Cortex of kidney (tissue), 1 donor: ENCODE measurements at places on chromosomes 16 and 17.

GRCh38 chr17:3928406-3928805 is 12.1 kb upstream of the P2RX1 start:
- no peak for DNase-seq

- DNase-seq: no peak
These were observed 333.6 kb downstream of the C16orf95 start for GRCh38 chr16:86983621-86984020.

DNA sequence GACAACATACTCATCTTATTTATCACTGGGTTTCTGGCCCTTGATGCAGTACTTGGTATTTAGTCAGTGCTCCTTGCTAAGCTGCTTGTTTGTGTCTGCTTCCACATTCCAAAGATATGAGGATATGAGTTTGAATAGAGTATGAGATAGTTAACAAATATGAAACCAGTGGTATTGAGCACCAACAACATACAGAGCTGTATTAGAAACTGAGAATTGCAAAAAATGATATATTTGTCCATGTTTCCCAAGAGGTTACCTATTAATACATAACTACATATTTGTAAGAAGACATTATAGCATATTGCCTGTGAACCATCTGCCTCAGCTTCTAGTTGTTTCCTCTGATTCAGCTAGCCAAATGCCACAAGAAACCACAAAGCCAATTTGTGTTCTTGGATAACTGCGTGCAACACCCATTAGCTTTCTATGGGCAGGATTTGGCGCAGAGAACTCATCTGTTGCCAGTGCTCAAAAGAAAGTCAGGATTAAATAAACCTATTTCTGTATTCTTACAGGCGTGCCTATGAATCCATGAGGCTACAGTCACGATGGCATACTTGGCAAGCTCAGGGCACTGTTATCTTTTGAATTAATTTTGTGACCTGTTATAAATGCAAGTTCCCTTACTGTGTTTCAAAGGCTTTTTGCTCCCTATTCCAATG is 194.4 kb downstream of the MAP2K6 start:
- no peak for DNase-seq

DNA sequence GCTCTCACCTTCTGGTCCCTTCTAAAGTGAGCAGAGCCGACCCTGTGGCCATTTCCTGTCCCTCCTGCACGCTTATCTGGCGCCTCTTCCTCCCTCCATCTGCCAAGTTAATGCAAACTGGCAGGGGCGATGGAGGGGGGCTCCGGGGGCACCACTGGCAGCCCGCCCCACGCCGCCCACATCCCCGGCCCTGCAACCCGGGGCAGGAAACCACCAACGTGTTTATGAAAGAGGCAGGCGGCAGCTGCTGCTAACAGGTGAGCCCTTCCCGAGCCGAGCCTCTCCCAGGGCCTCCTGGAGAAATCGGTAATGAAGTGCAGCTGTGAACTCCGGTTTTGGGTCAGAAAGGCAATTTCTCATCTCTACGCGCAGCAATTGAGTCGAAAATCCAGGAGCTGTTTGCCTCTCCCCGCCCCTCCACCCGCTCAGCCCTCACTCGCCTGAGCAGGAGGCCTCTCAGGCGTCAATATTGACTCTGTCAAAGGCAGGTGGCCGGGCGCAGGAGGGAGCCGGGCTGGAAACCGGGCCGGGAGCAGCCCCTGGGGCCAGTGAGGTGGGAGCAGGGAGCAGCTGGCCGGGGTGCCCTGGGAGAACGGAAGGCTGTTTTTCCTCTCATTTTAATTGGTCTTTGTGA is 164.4 kb upstream of the GSE1 start:
- no peak for DNase-seq

DNA sequence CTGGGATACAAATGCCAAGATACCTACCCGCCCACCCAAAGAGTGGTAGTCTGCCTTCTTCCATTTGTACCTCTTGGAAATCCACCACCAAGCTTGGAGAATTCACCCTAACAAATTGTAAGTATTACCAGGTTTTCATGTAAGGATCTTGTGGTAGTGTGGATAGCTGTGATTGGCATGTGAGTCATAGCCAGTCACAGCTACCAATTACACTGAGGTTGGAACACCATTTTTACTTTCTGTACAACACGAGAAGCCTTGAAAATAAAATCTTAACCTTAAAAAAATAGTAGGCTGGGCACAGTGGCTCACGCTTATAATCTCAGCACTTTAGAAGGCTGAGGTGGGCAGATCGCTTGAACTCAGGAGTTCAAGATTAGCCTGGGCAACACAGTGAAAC is 18.5 kb upstream of the SLC35G3 start:
- DNase-seq: no peak

- no peak for DNase-seq
These were observed 32.7 kb upstream of the CDH13 start for GRCh38 chr16:82594114-82594513.

- no peak for DNase-seq
These were observed 819.9 kb downstream of the KCNJ2 start for GRCh38 chr17:70989280-70989679.
